ENCODE measurements at places on chromosomes 13 and 19.

DNA sequence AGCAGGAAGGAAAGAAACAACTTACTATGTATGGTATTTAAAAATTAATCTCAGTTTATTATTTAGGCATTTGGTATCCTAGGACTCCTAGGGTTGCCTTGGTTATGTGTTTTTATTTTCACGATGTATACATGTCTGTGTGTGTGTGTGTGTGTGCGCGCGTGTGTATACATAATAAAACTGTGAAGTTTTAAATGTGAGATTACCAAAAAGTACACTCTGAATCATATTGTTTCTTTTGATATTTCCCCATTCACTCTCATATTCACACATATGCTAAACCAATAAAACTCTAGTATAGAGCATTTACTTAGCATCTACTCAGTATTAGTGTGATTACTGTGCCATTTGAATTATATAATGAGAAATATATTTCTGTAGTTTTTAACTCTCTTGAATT lies 30.8 kb upstream of the NDFIP2 start:
- DNase-seq: no peak

- no peak for DNase-seq
Observed at GRCh38 chr13:30196025-30196424, 111.3 kb downstream of the KATNAL1 start.

DNA sequence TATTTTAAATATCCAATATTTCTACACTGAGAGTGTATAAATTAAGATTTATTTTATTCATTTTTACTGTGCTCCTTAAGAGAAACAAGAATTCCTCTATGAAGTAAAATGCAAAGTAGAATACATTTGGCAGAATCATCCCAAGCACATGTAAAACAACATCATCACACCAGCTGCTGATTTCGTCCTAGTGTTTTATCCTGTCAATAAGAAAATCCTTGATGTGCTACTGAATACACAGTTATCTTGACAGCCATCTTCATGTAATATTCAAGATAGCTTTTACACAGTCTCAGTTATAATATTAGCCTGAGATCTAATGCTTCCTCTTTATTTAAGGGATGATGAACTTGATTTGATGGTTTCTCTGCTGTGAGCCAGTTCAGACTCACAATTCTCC lies 282.4 kb downstream of the MZT1 start:
- no peak for DNase-seq

GRCh38 chr19:50402544-50403301 lies 16.0 kb upstream of the SPIB start:
- DNase-seq: no peak

DNA sequence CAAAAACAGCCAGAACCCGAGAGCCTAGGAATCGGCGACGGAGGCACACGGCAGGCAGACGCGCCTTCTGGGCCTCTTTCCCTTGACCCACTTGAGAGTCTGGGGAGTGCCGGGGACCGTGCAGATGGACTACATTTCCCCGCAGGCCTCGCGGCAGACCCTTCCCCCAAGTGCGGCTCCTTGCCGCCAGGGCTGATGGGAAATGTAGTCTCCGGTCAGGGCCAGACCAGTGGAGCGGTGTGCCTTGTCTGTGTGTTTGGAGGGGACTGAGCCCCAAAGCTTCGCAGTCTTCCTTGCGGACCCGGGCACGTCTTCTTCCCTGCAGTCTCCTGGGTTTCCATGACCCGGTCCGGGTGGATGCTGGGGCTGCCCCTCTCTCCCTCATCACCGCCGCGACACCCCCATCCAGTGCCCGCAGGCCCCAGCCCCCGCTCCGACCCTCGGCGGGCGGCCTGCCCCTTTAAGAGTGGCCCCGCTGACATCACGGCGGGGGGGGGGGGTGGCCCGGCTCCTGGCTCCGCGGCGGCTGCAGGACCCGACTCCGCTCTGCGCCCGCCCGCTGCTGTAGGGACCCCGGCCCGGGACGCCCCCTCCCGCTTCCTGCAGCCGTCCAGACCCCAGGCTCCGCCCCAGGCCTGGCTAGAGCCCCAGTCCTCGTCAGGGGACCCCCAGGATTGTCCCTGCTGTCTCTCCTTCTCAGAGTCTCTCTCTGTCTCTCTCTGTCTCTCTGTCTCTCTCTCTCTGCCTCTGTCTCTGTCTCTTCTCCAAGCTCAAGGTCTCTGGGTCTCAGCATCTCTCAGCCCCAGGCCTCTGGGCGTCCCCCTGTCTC lies 758 bp upstream of the CACNG7 start:
- no peak for DNase-seq

GRCh38 chr19:42246143-42246921 lies 3.9 kb upstream of the GSK3A start:
- DNase-seq: no peak

DNA sequence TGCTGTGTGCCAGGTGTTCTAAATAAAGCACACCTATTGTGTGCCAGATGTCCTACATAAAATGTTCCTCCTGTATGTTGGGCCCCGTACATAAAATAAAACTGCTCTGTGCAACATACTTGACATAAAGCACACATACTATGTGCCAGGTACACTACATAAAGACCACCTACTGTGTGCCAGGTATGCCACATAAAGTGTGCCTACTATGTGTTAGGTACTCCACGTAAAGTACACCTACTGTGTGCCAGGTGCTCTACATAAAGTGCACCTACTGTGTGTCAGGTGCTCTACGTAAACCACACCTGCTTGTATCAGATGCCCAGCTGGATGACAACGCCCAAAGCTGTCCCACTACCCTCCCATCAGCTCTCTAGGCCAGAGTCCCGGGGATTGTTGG lies 5.8 kb upstream of the OR10H5 start:
- DNase-seq: no peak

DNA sequence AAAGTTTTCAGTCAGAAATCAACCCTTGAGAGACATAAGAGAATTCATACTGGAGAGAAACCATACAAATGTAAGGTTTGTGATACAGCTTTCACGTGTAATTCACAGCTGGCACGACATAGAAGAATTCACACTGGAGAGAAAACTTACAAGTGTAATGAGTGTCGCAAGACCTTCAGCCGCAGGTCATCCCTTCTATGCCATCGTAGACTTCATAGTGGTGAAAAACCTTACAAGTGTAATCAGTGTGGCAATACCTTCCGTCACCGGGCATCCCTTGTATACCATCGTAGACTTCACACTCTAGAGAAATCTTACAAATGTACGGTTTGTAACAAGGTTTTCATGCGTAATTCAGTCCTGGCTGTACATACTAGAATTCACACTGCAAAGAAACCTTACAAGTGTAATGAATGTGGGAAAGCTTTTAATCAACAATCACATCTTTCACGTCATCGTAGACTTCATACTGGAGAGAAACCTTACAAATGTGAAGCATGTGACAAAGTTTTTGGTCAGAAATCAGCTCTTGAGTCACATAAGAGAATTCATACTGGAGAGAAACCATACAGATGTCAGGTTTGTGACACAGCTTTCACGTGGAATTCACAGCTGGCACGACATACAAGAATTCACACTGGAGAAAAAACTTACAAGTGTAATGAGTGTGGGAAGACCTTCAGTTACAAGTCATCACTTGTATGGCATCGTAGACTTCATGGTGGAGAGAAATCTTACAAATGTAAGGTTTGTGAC lies 15.7 kb upstream of the ZNF701 start:
- DNase-seq: no peak

DNA sequence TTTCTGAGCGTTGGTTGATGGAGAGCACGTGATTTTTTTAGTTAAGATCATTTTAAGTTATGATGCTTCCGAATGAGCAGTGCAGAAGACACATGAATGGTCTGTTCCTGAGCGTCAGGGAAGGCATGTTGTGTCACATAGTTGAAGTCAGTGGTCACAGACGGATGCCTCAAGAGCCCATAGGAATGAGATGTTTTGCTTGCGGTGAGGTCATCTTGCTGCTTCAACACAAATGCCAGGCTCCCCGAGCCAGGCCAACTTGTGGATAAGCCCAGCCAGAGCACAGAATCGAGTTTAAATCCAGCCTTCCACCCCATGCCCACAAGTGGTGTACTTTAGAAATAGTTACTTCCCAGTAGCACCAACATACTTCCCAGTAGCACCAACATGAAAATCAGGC lies 5.4 kb downstream of the UPF3A start:
- no peak for DNase-seq

DNA sequence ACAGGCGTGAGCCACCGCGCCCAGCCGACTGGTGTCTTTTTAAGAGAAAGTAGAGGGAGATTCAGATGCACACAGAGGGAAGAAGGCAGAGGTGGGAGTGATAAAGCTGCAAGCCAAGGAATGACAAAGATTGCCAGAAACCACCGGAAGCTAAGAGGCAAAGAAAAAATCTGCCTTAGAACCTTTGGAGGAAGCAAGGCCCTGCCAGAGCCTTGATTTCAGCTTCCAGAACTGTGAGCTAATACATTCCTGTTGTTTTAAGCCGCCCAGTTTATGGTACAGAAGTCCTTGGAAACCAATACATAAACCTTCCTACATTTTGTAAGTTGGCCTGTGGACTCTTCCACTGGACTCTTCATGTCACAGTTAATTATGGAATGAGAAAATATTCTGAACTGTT lies 71.7 kb upstream of the SOX21 start:
- no peak for DNase-seq

- DNase-seq: no peak
Observed at GRCh38 chr13:99030326-99030725, 52.5 kb upstream of the DOCK9 start.

GRCh38 chr19:41521931-41522555 lies 53.9 kb upstream of the CEACAM21 start:
- DNase-seq: no peak

- peak; percentile 25 for DNase-seq
Observed at GRCh38 chr19:33177417-33177979, 16.6 kb upstream of the LRP3 start.

DNA sequence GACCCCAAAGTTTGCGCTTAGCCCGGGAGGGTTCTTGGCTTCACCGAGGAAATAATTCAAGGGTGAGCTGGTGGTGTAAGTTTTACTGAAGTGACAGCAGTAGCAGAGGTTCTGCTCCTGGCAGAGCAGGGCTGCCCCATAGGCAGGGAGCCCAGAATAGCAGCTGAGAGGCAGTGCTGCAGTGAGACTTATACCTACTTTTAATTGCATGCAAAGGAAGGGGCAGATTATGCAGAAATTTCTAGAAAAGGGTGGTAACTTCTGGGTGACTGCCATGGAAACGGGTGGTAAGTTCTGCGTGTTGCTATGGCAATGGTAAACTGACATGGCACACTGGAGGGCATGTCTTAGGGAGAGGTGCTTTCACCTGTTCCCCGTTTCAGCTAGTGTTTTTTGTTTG lies 17.5 kb upstream of the CAMSAP3 start:
- no peak for DNase-seq

All from forelimb muscle (tissue), 1 donor.